ENCODE measurements at places on chromosomes 12 and 14.

- DNase-seq, result no peak
Observed at GRCh38 chr12:52646613-52647012, 5.4 kb downstream of the KRT2 start.

DNA sequence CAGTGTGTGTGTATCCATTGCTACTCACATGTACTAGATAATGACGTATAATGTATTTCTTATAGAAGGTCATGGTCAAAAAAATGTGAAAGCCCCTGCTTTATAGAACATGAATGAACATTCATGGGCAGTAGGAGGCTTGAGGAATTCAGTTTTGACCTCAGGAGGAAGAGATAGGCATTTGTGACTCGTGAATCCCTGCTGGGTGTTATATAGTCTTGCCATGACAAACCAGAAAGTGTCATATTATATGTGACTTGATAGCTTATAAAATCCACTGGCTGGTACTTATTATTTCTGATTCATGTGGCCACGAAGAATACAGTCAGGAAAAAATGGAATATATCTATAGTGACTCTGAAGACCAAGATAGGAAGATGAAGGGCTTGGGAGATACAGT, 287.6 kb downstream of the CEP128 start:
- DNase-seq, result no peak

GRCh38 chr14:22472466-22472865, 116.6 kb downstream of the DAD1 start:
- no peak for DNase-seq

- DNase-seq, result no peak
Observed at GRCh38 chr12:47903151-47903611, 1.6 kb downstream of the VDR start.
